ENCODE measurements at places on chromosomes 6 and 20.

DNA sequence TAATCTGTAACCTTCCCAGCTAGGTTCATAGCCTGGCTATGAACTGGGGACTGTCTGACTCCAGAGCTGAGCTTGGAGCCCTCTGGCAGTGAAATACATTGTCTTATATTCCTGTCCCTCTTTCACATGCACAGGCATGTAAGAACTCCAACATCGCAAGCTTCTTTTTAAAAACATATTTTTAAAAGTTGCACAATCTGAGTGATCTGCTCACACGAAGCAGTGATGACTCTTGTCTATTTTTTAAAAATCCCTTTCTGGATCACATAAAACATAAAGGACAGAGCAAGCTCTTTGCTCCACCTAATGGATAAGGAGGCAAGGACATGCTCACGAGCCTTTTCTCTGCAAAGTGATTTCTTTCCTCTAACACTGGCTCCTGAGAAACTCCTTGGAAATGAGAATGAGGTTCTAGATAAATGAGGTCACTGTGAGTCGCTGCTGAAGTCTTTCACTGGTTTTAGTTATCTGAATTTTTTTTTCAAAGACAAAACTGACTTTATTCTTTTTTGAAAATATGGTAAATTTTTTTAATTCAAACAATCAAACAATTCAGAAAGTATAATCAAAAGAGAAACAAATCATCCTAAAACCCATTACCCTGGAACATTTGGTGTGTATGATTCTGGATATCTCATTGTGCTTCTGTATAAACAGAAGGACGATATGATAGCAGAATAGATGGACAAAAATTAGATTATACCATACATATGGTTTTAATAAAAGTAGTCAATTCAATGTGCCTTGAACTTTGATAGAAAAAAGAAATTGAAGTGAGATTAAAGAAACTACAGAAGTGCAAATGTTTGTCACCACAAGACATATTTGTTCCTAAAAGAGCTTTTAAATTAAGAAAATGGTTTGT is 30.8 kb downstream of the IL20RA start:
- peak; percentile 32 for DNase-seq

- no peak for DNase-seq
These were observed 235.4 kb upstream of the BTBD3 start for GRCh38 chr20:11682285-11682684.

GRCh38 chr20:25276533-25277050 is 28.7 kb downstream of the PYGB start:
- no peak for DNase-seq

DNA sequence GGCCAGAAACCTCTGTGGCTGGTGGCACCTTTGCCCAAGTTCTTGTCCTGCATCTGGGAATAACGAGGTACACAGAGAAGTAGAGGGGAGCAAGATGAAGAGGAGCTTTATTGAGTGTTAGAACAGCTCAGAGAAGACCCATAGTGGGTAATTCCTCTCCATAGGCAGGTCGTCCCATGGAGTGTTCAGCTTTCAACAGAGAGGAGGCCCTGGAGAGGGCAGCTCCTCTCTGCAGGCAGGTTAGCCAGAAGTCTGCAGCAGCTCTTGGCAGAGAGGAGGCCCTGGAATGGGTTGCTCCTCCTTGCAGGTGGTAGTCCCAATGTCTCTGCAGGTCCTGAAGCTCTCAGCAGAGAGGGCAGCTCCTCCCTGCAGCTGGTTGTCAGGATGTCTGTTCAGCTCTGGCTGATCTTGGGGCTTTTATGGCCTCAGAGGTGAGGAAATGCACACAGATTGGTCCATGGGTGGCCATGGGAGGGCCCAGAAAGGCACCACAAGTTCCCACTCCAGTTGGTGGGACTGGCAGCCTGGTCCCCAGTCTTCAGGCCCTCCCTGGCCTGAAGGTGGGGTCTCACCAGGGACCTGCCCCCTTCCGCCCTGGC is 89.0 kb downstream of the IPCEF1 start:
- no peak for DNase-seq

DNA sequence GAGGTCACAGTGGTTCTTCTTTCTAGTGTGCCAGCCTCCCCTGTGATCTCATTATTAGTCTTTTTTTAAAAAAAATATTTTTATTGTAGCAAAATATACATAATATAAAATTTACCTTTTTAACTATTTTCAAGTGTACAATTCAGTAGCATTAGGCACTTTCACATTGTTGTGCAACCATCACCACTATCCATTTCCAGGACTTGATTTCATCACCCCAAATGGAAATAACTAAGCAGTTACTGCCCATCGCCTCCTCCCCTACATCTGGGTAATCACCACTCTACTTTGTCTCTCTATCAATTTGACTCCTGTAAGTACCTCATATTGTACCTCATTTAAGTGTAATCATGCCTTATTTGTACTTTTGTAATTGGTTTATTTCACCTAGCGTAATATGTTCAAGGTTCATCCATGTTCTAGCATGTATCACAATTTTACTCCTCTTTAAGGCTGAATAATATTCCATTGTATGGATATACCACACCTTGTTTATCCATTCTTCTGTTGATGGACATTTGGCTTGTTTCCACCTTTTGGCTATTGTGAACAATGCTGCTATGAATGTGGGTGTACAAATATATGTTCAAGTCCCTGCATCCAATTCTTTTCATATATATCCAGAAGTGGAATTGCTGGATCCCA is 68.6 kb upstream of the FYN start:
- no peak for DNase-seq

DNA sequence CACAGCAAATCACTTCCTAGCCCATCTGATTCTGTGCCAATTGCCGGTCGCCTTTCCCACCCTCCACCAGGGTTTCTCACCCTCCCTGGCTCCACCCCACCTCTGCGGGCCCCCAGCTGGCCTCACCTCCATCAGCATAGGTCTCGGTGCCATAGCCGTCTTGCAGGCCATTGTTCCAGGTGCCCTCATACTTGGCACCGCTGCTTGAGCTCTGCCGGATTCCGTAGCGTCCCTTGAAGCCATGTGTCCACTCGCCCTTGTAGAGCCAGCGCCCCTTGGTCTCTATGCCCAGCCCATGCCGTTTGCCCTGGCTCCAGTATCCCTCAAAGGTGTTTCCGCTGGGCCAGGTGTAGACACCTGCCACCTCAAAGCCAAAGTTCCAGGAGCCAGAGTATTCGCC is 787 bp downstream of the JPH2 start:
- no peak for DNase-seq
